ENCODE measurements at places on chromosomes 5 and 9. TPM values are rescaled to one million over a fixed set of nuclear protein-coding genes. Genes with fewer than 3 reads are reported as not detected.

Gene OTULINL
- total RNA-seq, result 33.0 TPM

Gene CARD6
- 5.2 TPM for total RNA-seq

Gene BHMT
- not detected for total RNA-seq

Gene TOR1A
- total RNA-seq, result 26.1 TPM

- DNase-seq, result no peak
Measured at GRCh38 chr5:34686762-34687268, 30.7 kb downstream of the RAI14 start.

- no peak for DNase-seq
Measured at GRCh38 chr5:178314961-178315820, 82.6 kb upstream of the PHYKPL start.

DNA sequence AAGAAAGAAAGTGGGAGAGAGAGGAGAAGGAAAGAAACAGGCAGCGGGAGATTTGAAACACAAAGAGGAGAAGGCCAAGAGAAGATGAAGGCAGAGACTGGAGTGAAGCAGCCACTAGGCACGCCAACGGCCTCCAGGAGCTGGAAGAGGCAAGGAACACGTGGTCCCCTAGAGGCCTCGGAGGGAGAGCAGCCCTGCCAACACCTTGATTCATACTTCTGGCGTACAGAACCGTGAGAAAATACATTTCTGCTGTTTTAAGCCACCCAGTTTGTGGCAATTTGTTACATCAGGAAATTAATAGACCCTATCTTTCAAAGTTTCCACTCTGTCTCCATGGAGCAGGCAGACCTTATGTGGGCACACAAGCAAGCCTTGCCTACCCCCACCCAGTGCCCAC, 133.4 kb downstream of the ACTL7B start:
- no peak for DNase-seq

DNA sequence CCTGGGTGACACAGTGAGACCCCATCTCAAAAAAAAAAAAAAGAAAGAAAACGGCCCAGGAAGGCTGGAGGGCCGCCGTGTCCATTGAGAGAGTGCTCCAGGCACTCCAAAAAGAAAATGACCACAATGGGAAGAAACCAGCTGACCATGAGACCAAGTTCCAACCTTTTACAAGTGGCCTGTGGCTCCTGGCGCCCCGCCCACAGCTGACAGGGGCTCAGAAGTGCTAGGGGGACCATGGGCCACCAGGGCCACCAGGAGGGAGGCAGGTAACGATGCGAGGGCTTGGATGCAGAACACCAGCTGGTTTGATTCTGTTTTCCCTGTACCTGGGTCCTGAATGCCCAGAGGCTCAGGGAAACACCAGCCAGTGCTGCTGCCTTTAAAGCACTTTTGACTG, 34.6 kb downstream of the FXN start:
- DNase-seq, result no peak

DNA sequence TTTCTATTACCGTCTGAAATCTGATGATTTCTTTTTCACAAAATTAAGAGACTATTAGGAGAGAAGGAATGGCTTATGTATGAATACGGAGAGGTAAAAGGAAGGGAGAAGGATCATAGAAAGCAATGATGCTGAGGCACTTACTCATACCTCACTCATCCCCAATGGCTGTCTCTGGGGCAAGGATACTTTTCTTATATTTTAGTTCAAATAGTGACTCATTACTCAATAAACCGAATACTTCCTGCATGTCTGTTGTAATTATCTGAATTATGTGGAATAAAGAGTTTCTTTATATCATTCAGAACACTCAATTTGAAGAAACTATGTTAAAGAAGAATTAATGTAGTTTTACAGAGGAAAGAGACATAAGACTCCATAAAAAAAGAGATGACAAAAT, 284.5 kb upstream of the NUDT12 start:
- no peak for DNase-seq

DNA sequence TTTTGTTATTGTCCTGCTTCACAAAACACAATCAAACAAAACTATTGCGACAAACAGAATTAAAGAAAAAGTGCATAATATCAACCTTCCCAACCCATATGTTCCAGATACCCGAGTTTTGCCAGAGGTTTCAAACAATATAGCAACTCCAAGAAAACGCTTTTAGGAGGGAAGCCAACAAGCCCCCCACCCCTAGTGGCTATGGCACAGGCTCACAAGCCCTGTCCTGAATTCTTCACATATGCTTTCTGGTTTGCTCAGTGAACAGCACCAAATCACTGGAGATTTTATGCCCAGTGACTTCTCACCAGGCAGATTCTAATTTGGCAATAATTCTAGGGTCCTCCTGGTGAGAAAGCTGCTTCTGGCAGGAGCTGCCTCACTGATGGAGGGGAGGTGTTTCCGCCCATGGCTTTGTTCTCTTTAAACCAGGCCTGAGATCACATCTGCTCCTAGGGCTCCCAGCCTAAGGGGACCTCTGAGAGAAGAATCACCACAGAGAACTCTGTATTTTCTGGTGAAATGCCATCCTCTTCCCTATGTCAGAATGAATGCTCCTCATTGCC, 1982.4 kb downstream of the EFNA5 start:
- DNase-seq, result no peak

GRCh38 chr9:33130961-33131789, 36.0 kb downstream of the B4GALT1 start:
- no peak for DNase-seq
